ENCODE measurements at places on chromosomes 7 and 10.

- DNase-seq = no peak
These were observed 23.0 kb downstream of the PTPRN2 start for GRCh38 chr7:158564663-158565035.

GRCh38 chr10:127117125-127117524, 79.3 kb downstream of the INSYN2A start:
- peak; percentile 72 for DNase-seq

DNA sequence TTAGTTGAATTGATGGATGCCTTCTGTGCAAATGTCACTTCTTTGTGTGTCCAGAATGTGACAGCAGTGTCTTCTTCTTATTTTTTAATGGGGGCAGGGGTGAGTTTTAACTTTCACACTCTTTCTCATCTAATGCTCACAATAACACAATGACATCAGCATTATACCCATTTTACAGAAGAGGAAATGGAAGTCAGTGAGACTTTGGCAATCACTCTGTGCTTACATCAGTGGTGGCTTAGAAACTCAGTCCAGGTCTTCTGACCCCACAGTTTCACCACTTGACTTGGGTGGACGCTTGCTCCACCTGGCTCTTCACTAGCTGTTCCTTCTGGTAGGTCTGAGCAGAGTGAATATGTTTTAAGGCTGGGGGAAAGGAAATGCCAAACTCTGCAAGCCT, 124.0 kb downstream of the PRKCQ start:
- DNase-seq = no peak

- no peak for DNase-seq
These were observed 93.3 kb downstream of the FAM53B start for GRCh38 chr10:124650820-124651401.

GRCh38 chr10:21202776-21203462, 305.8 kb upstream of the NEBL start:
- no peak for DNase-seq

DNA sequence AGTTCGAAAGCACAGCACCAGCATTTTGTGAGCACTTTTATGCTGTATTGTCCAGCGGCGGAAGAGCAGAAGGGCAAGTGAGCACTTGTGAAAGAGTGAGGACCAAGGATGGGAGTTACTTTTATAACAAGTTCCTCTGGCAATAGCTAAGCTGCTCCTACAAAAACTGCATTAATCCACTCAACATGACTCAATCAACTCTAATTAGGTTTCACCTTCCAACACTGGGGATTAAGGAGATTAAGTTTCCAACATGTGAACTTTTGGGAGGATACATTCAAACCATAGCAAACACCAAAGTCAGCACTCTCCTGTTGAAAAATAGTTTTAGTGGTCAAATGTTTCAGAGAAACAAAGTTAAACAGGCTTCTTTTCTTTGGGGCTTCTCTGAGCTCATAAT, 844.5 kb downstream of the REEP3 start:
- no peak for DNase-seq

DNA sequence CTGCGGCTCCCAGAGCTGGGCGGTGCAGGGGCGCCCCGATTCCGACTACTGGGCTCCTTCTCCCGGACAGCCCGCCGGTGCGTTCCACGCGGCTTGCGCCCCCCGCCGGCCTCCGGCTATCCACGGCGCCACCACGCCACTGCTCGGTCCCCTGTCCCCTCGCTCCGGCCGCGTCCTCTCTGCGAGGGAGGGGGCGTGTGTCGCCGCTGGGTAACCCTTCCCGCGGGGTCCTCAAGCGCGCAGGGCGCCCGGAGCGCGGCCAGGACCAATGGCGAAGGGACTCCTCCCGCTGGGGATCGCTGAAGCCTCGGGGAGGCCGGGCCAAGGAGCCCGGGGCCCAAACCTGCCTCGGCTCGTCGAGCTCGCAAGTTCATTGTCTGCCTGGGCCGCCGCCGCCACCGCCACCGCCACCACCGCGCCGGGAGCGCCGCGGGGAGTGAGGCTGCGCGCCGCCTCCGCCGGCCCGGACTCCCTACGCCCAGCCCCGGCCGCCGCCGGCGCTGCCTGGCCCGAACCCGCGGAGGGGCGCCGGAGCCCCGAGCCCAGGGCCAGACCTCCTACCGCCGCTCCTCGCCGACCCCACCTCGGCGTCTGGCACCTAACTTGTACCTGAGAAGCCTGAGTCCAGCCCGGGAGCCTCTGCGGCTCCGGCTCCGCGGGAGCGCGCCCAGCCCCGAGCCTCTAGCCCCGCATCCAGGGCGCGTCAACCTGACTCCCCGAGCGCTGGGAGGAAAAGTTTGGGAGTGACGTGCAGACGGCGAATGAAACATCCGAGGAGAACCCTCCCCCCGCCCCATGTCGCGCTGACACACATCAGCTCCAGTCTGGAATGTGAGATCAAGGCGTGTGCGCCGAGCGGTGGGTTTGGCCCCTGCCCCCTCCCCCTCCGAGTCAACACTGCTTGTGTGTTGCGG, at the start of gene CHST15:
CHST15 (minus strand) TSS at position 739 of the 914 bp plus-strand sequence. CDS start 47,386 bp downstream, outside the sequence.
- peak; percentile 67 for DNase-seq

DNA sequence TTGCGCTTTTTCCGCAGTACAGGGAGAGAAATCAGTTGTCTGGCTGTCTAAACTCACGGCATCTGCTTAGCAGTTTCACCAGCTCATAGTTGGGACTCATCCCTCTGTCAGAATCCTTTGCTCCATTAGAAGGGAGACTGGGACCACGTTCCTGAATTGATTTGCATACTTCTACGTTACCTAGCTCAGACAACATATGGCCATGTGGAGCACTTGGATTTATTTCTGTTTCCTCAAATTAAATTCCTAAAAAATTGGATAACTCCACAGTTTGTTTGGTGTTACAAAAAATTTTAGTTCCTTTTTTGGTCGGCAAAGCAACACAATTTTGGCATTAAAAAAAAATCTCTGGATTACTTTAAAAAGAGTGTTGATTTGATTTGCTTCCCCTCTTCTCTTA, 614.0 kb downstream of the AUTS2 start:
- no peak for DNase-seq

- DNase-seq = peak; percentile 40
These were observed 85.6 kb downstream of the RNF216 start for GRCh38 chr7:5695727-5696345.

DNA sequence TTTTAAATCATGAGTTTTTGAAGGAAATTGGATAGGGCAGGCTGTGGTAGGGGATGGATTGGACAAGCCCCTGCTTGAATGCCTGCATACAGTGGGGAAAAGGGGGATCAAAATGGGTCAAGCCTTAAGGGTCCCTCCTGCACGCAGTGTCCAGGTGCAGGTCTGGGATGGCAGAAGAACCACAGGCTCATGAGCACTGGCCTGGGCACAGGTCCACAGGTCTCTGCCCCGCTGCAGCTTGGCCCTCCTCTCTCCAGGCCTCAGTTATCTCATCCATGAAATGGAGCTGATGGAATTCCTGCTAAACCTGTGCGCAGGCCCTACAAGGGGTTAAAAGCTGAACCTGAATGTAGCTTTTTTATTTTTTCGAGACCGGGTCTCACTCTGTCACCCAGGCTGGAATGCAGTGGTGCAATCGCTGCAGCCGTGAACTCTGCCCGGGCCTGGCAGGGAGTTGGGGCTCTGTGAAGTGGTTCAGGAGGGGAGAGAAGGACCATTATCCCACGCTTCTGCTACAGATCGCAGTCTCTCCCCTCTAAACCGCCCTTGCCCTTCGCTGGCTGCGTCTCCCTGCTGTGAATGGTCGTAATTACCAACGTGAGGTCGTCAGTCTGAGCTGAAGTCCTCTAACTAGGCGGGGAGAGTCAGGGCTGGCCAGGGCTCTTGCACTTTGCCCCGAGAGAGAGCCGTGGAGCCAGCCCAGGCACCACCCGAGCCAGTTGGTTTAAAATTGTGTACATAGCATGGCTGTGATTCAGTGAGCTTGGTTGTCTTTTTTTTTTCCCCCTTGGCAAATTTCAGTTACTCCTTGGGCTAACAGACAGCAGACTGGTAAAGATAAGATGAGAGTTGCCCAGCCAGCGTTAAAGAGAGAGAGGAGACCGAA, 77.5 kb upstream of the GTF2I start:
- DNase-seq = peak; percentile 57

DNA sequence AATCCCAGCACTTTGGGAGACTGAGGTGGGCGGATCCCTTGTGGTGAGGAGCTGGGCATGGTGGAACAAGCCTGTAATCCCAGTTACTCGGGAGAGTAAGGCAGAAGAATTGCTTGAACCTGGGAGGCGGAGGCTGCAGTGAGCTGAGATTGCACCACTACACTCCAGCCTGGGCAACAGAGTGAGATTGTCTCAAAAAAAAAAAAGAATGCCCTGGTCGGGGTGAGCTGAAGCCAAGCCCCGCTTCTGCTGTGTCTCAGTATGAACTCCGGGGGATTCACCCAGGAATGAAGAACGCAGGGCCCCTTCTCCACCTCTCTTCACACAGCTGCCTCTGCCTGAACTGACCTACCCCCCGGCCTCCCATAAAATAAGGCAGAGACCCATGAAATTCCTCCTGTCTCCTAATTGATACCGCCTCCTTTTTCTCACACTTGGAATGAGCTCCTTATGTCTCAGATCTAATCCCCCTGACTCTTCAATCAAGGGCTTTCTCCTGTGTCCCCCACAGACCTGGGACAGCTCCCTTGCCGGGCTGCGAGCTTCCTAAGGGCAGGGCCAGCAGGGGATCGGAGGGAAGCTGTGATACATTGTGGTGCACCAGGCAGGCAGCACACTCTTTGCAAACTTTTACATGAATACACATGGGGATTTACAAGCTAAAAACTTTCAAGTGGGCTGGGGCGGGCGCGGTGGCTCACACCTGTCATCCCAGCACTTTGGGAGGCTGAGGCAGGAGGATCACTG, 911 bp upstream of the ZP3 start:
- no peak for DNase-seq

DNA sequence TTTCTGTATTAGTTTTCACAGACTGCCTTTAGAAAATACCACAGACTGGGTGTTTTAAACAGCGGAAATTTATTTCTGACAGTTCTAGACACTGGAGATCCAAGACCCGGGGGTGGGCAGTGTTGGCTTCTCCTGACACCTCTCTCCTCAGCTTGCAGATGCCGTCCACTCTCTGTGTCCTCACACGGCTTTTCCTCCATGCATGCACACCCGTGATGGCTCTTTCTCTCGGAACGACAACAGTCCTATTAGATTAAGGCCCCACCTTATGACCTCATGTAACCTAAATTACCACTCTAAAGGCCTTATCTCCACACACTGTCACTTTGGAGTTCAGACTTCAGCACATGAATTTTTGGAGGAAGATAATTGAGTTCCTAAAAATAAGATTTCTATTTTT, 142.9 kb upstream of the VWC2 start:
- no peak for DNase-seq

- DNase-seq = no peak
These were observed at the start of gene CALHM1 for GRCh38 chr10:103458720-103459119. Gene CALHM1, minus strand, starts transcription at chr10:103458900. Its CDS starts 149 bp downstream, at chr10:103458751.

DNA sequence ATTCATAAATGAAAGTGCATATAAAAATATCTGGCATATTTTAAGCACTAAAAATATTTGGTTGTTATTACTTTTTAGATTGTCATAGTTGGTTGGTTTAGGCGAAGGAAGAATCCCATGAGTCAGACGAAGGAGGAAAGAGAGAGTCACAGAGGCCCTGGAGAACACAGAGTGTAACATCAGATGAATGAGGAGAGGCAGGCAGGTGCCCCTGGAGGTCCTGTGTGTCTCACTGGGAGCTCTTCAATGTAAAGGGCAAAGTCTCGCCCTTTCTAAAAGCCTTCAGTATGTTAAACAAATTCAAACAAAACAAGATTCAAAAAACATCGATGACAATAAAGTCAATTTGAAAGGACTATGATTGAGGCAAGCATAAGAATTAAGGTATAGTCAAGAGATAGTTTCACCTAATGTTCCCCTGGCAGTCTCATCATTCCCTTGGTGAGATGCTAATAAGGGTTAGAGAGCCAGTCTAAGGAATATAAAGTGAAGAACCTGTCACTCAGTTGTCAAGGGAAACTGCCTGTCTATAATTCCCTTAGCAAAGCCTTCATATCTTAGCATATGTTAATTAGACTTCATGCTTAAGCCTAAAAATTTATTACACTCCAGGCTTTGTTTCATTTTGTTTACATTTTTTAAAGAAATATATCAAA, 194.3 kb downstream of the TPK1 start:
- DNase-seq = no peak

GRCh38 chr7:70387217-70387616, 744.7 kb upstream of the GALNT17 start:
- DNase-seq = no peak

- DNase-seq = no peak
These were observed 113.6 kb downstream of the PRLHR start for GRCh38 chr10:118481871-118482270.

DNA sequence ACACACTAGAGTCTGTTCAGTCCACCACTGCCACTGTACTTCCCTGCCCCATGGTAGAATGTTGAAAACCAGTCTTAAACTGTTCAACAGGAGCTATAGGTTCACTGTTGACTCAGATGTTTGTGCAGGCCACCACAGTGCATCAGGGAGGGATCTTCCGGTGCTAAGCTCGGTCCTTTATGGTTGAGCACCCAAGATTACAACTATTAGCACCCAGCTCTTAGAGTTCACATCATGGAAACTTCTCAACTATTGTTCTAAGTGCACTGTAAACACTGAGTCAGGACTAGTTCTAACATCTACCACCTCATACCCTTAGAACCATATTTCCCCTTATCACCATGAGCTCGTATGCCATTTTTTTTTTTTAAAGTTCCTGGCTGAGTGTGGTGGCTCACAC, 97.1 kb upstream of the MXI1 start:
- DNase-seq = no peak

GRCh38 chr10:125141150-125141859, 19.1 kb downstream of the CTBP2 start:
- DNase-seq = no peak

GRCh38 chr7:135190703-135191102, 20.2 kb upstream of the CYREN start:
- no peak for DNase-seq

- DNase-seq = no peak
These were observed 9.4 kb downstream of the TMEM273 start for GRCh38 chr10:49178489-49179471.

DNA sequence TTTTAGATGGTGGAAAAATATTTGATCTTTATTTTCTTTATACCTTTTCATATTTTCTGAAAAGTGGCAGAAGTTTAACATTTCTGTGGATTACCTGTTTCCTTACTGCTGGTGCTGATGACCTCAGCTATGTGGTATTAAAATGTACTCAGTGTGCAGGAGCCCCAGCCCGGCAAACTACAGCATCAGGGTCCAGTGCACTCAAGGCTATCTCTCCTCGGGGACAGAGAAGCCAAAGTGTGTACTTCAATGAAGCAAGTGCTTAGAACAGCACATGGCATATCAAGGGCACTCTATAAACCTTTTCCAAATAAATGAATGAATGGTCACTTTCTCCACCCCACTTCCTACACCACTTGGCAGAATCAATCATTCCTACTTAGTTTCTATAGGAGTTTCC, 111.8 kb downstream of the HIP1 start:
- no peak for DNase-seq

Data from AG20443 (cell line).